Peyer's patch (tissue), 4 donors: ENCODE measurements at places on chromosomes 2 and 18.

DNA sequence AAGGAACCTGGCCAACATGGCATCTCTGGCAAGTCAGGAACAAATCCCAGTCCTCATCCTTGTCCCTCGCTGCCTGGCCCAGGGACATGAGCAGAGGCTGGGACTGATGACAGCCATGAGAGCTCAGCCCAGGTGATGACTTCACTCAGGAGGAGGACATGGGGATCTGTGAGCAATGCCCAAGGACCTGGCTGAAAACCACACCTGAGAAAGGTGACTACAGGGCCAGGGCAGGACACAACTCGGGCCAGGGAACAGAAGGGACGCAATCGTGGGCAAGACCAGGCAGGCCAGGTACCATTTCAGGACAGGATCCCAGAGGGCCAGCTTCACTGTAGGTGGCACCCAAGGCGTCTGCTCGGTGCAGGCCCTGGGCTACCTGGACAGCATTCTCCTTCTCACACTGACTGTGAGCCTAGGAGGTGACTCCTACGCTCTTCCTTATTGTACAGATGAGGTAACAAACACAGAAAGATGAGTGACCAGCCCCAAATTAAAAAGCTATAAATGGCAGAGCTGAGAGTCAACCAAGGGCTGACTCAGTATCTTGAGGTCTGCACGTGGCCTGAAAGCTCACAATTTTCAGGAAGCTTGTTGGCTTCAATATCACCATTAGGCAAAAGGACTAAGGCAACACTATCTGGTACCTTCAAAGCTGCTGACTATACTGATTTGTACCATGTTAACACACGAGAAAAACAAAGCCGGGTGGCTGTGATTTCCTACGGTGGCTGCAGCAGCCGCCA lies 141.1 kb downstream of the EIPR1 start:
- no peak for DNase-seq

- no peak for DNase-seq
Observed at GRCh38 chr2:174219321-174219720, 29.0 kb downstream of the OLA1 start.

DNA sequence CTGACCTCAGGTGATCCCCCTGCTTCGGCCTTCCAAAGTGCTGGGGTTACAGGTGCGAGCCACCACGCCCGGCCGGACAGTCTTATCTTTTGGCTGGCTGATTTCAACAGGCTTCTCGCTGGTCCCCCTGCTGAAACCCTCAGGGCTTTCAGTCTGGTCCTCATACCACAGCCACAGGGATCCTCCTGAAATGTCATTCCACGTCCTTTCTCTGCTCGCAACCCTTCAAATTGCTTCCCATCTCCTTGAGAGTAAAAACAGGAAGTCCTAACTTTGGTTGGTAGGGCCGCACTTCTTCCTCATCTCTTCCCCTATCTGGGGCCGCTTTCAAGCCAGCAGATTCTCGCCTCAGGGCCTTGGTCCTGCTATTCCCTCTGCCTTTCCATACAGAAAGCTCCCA lies 1.4 kb upstream of the CAB39 start:
- no peak for DNase-seq

DNA sequence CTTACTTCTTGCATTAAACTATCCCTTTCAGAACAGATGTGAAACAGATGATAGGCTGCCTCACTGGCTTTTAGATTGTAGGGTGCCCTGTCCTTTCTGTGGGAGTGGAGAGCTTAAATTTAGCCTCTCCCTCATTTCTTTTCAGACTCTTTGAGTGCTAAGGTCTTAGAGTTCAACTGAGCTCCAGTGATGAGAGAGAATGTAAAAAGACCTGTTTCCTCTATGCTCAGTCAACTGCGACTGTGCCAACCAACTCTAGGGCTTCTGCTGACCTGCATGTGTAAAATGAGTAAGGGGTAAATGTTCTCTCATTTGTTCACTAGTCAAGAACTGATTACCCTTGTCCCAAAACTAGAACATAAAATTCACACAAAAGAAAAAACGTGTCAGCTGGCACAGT lies 104.8 kb upstream of the TGFA start:
- no peak for DNase-seq

DNA sequence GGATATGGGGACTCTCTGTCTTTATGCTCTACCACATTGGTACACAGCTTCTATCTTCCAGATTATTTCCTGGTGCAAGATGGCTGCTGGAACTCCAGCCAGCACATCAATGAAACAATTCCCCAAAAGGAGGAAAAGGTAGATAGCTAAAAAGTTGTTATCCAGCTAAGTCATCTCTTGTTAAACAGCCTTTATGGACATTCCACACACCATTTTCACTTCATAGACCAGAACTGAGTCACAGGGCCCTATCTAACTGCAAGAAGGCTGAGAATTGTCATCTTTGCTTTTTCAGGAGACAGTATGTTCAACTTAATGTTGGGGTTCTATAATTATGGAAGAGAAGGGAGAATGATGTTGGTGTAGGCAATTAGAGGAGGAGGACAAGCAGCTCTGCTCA lies 133.3 kb upstream of the NOSTRIN start:
- DNase-seq = no peak

- DNase-seq = no peak
Observed at GRCh38 chr2:32750880-32751279, 123.0 kb downstream of the TTC27 start.

GRCh38 chr2:128313931-128314347 lies 4.7 kb downstream of the HS6ST1 start:
- DNase-seq = no peak

GRCh38 chr2:19033240-19033639 lies 325.2 kb downstream of the OSR1 start:
- DNase-seq = no peak

DNA sequence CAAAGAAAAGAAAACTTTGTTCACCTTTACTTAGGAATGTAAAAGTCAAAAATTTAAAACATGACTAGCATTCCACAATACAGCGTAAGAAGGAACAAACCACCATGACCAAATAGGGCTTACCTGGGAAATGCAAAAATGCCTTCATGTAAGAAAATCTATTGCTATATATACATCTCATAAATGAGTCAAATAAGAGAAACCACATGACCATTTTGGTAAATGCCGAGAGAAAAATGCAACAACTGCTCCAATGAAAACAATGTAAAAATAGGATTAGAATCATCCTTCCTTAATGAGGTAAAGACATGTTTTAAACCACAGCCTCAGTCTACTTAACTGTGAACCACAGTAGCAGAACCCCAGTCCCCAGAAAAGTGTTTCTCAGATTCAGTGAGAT lies 49.4 kb downstream of the TGOLN2 start:
- no peak for DNase-seq

DNA sequence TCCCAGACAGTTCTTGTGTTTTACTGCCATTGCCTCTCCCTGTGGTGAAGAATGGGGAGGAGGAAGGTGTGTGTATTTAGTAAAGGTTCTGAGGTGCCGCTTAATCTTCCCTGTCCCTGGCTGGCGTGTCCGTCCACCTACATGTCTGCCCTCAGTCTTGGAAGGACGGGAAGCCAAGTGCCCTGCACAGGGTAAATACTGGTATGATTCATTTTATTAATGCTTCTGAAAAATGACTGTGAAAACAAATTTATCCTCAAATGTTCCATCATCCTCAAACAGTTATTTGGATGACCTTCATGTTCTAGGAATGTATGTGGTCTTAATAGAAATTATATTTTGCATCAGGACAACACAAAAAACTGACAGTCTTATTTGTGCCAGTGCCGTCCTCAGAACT lies 6.6 kb downstream of the EPAS1 start:
- DNase-seq = no peak

DNA sequence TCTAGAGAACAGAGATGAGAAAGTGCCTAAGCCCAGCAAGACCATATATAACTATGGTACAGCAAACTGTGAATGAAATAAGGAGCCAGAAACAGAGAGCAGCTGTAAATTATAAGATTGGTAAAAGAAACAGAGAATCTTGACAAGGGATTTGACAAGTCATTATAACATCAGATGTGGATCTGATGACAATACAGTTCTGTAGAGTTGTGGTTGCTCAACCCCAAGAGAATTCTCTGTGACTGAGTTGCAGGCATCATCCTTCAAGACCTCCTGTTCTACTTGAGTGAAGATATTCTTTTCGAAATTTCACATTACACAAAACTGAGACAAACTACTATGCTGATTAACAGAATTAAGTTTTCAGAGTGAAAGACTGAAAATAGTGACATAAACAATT lies 343.1 kb upstream of the SLC39A10 start:
- DNase-seq = no peak

DNA sequence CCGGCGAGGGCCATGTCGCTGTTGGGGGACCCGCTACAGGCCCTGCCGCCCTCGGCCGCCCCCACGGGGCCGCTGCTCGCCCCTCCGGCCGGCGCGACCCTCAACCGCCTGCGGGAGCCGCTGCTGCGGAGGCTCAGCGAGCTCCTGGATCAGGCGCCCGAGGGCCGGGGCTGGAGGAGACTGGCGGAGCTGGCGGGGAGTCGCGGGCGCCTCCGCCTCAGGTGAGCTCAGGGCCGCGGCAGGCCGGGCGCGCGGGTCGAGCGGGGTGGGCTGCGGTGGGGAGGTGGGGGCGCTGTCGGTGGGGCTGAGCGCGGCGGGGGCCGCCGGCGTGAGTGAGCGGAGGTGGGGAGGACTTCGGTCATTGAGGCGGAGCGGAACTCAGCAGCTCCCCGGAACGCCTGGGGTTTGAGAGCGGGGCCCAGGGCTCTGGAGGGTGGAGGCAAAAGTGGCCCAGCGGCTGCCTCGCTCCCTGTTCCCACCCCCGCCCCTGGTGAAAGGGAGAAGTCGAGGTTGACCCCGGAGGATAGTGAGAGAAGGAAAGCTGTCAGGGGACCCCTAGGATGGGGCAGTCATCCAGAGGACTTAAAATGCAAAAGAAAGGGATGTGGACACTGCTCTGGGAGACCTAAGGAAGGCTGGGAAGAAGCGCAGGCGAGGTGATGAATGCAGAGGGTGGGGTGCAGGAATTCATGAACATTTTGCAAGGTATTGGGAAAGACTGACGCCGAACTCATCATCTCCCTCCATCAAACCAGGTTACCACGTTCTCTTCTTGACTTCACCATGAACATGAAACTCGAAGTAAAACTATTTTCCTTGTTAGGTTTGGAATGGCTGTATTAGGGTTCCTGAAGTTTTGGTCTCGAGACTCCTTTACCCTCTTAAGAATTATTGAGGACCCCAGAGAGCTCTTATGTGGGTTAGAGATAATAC lies 633 bp downstream of the MALT1 start:
- peak; percentile 82 for DNase-seq

DNA sequence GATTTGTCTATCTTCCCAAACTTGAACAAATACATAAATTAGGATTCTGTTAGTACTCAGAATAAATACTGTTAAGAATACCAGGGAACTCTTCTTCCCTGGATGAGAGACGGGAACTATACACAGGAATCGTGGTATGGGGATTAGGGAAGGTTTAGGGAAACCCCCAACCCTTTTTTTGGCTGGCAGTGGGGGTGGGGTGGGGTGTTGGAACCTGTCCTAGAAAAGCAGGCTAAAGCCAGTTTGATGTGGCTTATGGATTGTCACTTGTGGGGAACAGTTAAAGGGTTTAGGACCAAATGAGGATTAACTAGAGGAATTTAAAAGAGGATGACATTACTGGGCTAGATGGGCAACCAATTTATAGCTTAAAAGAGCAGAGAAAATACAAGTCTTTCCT lies 1.8 kb downstream of the SLC4A10 start:
- DNase-seq = no peak

GRCh38 chr2:34001557-34001956 lies 402.5 kb upstream of the FAM98A start:
- no peak for DNase-seq

GRCh38 chr2:187956906-187957534 lies 334.7 kb upstream of the GULP1 start:
- DNase-seq = no peak
